ENCODE measurements at places on chromosomes 4 and X.

GRCh38 chr4:3826247-3827172 is 60.3 kb downstream of the ADRA2C start:
- no peak for DNase-seq

DNA sequence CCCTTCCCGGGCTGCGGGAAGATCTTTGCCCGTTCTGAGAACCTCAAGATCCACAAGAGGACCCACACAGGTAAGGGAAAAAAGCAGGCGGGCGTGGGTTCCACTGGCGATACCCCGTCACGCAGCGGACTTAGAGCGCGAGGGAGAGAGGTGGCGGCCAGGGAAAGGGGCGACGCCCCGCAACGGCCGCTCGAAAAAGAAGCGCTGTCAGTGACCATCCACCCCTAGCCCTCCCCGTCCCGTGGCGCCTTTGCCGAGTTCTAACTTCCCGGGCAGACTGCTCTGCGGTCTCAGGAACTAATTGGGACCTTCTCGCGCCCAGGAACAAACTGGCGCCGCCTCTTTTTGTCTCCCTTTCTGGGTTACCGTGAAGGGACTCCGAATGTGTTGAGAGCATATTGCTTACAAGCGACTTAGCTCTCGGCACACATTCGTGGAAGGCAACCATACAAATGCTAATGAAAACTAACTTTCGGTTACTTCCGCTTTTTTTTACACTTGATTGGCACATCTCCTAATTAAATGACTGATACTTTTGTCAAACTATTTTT is 1.8 kb downstream of the ZIC3 start:
- no peak for DNase-seq

GRCh38 chrX:137342969-137343368 is 223.0 kb upstream of the ZIC3 start:
- no peak for DNase-seq

DNA sequence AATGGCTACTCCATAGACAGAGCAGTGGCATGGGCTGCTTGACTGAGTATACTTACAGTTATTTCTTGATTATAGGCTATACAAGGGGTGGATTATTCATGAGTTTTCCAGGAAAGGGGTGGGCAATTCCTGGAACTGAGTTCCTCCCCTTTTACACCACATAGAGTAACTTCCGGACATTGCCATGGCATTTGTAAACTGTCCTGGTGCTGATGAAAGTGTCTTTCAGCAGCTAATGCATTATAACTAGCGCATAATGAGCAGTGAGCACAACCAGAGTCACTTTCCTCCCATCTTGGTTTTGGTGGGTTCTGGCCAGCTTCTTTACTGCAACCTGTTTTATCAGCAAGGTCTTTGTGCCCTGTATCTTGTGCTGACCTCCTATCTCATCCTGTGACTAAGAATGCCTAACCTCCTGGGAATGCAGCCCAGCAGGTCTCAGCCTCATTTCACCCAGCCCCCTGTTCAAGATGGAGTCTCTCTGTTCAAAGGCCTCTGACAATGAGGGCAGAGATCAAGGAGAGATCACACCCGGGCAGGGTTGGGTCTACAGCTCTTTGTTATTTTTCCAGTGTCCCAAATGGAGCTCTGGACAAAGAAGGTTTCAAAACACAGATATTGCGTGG is 468.4 kb upstream of the PRKX start:
- DNase-seq = no peak

GRCh38 chr4:74377714-74378113 is 12.8 kb downstream of the EREG start:
- no peak for DNase-seq

- no peak for DNase-seq
These were observed 423.7 kb upstream of the TEX13C start for GRCh38 chrX:124895947-124896346.

Measured in activated CD4-positive, alpha-beta T cell treated with anti-CD3 and anti-CD28 coated beads, Interleukin-2, amount 50 U/mL, for 1 hour (primary cell).